ENCODE measurements at places on chromosomes 5 and 9.

GRCh38 chr5:142894749-142895148 is 124.6 kb downstream of the ARHGAP26 start:
- DNase-seq: no peak

DNA sequence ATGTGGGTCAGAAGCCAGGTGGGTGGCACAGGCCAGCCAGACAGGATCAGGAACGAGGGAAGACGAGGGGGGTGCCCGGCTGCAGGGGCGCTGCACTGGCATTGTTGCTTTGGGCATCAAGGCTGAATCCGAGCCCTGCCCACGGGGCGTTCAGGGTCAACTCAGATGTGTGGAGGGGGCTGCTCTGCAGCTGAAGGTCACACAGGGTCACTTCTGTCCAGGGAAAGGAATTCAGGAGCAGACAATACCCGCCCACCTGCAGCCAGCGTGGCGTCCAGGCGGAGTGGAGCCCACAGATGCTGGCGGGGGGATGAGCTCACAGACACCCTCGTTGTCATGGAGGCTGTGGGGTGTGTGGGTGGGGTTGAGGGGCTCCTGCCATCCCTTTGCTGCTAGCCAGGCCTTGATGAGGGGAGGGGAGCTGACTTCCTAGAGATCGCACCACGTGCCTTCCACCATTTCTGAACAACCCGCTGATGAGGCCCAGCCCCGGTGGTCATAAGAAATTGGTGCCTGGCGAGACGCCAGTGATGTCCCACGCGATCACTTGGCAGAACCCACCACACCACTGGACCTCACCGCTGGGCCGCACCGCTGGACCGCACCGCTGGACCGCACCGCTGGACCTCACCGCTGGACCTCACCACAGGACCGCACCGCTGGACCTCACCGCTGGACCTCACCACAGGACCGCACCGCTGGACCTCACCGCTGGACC is 31.2 kb downstream of the MRPL36 start:
- DNase-seq: no peak

DNA sequence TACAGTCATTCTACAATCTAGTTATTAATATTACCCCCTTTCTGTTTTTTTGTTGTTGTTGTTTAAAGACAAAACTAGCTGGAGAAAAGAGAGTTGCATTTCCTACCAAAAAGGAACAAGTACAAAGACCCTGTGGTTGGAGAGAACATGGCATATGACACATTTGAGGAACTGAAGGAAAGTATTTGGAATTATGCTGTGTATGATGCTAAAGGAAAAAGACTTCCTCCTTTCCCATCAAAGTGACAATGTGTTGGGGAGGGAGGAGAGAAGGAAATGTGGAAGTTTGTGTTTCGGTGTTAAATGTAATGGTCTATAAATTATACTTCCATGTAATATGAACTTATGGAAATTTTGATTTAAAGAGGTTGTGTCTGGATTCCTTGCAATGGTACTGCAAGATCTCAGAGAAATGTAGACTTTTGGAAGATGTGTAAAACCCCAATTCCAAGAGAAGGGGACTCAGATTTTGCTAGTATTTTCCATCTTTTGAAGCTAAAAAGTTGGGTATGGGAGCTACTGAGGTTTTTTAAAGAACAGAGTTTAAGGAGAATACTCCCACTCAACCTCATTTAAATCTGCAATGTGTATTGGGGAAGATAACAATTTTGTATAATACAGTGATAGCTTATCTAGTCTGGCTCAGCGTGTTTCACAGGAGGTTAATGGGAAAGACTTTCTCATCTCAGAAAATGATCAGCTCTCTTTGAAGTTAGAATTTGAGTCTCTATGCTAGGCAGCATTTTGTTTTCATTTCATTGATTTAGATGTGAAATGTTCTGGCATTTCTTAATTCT is 15.4 kb upstream of the TNFSF8 start:
- DNase-seq: no peak

DNA sequence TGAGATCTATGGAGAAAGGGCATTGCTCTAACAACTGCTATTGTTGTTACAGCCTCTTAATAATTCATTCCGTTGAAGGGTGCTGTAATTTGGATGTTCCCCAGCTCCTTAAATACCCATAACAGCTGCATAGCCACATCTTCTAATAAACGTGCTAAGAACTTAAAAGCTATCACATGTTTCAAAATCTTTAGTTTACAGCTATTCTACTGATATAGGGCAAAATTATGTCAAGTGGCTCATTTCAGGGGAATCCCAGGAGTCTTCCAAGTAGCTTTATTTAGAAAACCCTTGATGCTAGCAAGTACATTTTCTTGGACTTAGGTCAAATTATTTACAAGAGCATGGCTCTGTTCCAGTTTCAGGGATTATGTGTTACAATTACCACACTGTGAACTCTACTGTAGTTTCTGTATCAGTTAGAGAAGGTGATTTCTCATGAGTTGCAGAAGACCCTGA is 990.4 kb upstream of the ACO1 start:
- DNase-seq: no peak

GRCh38 chr9:32011049-32011448 is 373.4 kb upstream of the ACO1 start:
- no peak for DNase-seq

DNA sequence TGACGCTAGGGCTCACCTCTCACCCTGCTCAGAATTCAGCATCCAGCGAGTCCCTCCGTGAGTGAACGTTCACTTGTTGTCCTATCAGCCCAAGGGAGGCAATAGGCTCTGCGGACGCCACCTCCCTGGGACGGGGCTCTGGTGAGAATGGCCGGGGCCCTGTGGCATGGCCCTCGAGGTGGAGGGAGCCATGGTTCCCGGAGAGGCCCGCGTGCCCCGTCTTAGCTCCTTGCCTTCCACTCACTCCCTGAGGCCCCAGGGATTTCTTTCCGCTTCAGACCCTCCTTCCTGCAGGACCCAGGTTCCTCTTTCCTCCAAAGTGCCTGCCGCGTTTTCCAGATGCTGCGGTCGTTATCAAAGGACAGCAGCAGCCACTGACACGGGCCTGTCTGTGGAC is 21.5 kb downstream of the EXOC3 start:
- DNase-seq: peak; percentile 13

DNA sequence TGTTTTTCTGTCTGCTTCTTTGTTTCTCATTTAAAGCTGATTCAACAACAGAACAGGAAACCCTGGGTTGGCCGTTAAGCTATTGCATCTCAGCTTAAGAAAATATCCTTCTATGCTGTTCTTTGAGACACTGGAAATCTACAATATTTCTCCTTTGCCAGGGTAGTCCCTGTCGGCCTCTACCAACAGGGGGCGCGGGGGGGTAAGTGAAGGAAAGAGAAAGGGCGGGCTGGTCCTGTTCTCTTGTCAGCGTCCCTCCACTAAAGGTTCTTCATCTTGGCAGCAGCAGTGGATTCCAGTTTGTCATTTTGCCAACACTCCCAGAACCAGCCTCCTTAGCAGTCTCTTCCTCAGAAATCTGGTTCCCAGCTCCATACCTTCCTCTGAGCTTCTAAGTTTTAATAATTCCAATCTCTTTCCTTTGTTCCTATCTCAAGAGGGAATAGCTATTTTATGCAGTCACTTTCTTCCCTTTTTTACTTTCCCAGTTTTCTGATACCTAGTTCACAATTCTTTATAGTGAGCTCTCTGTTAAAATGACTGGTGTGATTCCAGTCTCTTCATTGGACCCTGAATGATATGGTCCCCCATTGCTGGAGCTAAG is 222.3 kb downstream of the GLIS3 start:
- DNase-seq: peak; percentile 70

DNA sequence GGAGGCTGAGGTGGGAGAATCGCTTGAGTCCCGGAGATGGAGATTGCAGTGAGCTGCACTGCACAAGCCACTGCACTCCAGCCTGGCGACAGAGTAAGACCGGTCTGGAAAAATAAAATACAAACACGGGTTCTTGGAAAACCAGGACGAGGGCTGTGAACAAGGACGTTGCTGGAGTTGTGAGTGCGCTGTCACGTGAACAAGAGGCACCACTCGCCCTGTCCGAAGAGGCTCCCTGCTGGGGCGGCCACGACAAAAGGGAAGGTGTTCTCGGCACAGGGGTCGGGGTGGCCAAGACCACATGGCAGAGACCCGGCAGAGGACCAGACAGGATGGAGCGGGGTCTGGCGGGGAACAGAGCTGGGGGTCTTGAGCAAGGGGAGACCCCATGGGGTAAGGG is 30.6 kb upstream of the UBAC1 start:
- DNase-seq: no peak

GRCh38 chr9:14706530-14707140 is 13.4 kb upstream of the ZDHHC21 start:
- no peak for DNase-seq

Data from uterus (tissue), 4 donors.